ENCODE measurements at places on chromosomes 4 and X.
A peak's percentile ranks its signal among the peaks of the same experiment; 100 is the strongest.

- no peak for DNase-seq
Observed at GRCh38 chr4:70425306-70425705, 27.6 kb downstream of the OPRPN start.

GRCh38 chr4:4506961-4507360 is 34.9 kb downstream of the STX18 start:
- DNase-seq = no peak

DNA sequence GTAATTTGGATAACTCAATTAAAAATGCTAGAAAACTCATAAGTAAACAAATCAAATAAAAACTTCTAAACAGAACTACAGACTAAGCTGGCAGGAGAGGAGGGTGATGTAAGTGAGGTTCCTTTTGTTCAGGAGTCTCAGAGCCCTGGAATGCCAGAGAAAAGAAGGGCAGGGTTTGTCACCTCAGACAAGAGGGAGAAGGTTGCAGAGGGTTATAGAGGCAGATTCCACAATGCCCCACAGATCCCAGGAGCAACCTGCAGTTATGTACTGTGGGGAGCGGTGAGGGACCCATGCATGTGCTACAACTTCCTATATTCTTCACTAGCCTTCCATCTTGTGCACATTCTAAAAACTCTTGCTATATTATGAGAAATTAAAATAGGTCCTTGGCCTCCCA is 129.7 kb downstream of the CFAP299 start:
- DNase-seq = no peak

- DNase-seq = no peak
Observed at GRCh38 chrX:49753691-49754090, 57.9 kb upstream of the PAGE1 start.

DNA sequence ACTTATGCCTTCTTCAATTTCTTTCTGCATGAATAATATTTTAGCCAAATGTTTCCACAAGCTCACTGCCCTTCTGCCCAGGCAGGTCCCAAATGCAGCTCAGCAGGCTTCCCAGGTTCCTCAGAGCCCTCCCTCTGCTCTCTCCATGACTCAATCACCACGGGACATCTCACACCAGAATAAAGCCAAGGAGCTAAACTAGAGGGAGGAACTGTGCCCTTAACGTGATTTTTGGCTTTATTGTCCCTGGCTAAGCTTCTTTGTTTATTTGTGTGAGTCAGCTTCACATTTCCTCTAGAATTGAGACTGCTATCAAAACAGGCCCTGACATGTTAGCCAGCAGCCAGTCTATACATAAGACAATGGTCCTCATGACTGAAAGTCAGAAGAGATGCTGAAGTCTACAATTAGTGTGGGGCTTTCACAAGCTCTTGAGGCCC is 186.4 kb upstream of the GALNT7 start:
- DNase-seq = no peak

DNA sequence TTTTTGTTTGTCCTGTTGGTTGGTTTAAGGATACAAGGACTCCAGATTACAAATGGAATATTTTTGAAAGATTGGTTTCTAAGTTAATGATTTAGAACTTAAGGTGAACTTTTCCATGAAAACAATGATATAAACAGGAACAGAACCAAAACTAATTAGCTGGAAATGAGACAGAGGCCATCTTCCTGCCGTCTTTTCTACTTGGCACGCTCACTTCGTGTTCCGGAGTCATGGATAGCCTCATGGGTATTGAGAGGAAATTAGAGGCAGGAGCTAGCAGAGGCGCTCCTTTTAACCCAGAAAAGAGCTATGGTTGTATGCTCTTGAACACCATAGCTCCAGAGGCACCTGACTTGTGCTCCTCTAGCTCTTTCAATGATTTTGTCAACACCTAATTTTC is 2.4 kb downstream of the FAM241A start:
- DNase-seq = no peak

GRCh38 chr4:68905598-68905938 is 46.0 kb downstream of the UGT2A3 start:
- DNase-seq = no peak

DNA sequence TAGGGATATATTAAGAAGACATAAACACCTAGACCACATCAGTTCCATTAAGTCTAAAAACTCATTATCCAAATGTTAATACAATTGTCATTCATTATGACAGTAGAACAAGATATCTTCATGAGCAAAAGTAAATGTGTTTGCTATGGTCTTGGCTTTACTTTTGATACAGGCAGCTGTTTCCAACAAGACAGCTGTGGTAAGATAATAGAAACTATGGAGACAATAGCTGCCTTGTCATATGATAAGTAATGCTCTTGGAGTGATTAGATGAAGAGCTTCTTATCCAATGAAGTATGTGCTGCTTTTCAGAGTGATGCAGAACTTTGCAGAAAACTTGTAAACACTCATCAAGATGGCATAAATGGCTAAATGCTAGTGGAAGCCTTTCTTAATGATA is 1066.0 kb downstream of the FSTL5 start:
- no peak for DNase-seq

GRCh38 chr4:62571494-62571893 is 1371.4 kb downstream of the ADGRL3 start:
- no peak for DNase-seq

DNA sequence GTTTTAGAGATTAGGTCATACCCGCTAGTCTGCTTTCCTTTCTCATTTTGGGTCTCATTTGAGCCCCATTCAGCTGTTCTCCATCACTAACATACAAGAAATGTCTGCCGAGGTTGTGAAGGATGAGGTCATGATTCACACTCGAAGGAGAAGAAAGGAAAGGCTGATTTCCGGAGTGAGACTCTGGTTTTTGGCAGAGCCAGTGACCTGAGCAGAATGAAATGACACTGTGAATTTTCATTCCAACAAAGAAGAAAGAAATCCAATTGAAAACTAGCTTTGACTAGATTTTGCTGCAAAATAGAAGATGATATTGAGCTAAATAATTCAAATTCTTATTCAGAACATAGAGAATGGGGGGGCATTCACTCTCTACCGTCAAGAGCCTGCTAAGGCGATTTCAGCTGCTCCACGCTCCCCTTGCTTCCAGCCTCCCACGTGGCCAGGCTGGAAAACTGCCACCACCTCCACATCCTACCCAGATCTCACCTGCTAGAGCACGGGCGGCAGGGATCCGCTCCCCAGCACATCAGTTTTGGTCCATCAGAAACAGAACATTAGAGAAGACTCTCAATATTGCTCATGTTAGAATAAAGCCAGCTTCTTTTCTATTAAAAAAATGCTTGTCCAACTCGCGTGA is 39.0 kb downstream of the F11 start:
- DNase-seq = no peak

- DNase-seq = no peak
Observed at GRCh38 chrX:108271397-108271787, 166.8 kb downstream of the COL4A6 start.

GRCh38 chr4:36651253-36651652 is 369.8 kb downstream of the DTHD1 start:
- no peak for DNase-seq

DNA sequence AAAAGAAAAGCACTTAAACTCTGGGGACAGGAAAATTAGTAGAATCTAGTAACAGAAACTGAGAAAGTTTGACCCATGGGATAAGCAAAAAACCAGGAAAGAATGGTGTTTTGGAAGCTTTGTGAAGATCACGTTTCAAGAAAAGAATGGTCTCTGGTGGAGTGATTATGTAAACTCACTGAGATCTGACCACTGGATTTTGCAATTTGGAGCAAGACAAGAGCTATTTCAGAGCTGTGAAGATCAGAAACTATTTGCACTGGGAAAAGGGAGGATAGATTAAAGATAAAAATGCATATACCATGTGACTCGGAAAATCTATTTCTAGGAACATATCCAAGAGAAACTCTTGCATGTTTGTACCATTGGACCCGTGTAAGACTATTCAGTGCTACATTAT is 4.3 kb downstream of the TMPRSS11D start:
- DNase-seq = no peak

DNA sequence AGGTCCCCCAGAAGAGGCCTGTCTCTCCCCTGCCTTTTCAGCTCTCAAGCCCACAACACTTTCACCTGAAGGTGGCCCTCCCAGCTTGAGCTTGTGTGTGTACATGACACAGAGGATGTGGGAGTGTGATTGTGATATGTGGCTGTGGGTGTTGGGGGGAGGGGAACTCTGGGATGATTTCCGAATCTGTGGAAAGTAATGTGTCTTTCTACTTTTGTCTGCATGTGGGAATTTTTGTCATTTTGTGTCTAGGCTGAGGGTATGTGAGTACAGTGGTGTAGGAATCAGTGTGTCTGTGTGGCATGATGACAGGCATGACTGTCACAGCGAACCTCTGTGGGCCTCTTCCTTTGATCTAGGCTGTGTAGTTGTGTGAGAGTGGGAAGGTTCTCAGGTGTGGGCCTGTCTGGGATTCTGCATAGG is 6.4 kb downstream of the SYP start:
- DNase-seq = no peak

- DNase-seq = no peak
Observed at GRCh38 chr4:5609306-5610007, 98.9 kb downstream of the EVC2 start.

GRCh38 chr4:173289353-173289727 is 44.8 kb downstream of the HMGB2 start:
- no peak for DNase-seq

GRCh38 chr4:72909461-72909860 is 160.1 kb downstream of the COX18 start:
- DNase-seq = no peak

DNA sequence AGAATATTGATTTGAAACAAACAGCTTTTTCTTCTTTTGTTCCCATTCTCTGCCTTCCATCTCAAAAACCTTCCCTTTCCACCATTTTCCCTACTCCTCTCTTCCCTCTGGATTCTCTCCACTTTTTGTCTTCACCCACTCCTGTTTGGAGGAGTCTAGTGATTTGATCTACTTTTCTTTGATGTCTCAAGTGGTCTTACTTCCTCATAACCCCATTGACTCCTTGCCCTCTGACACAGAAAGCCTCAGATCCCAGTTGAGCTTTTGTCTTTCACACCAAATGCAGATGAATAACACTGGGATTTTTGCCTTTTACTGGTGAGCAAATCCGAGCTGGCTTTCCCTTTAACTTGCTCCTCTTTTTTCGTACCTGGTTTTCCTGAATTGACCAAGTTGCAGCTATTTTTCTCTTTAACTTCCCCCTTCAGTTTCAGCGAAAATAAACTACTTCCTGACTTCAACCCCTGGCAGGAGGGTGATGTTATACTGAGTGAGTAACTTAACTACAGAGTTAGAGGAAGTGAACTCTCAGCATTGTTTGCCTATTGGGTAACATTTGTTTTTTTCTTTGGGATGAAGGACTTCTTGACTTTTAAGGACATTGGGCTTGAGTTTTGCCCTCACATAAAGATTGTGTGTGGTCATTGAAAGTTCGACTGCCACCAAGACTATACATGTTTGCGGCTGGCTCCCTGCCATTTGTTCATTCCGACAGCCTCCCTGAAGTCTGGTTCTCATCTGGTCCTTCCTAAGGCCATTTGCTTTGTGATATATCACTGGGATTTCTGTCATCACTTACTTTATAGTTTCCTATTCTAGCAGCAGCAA is 392.8 kb upstream of the NR3C2 start:
- DNase-seq = peak; percentile 44

DNA sequence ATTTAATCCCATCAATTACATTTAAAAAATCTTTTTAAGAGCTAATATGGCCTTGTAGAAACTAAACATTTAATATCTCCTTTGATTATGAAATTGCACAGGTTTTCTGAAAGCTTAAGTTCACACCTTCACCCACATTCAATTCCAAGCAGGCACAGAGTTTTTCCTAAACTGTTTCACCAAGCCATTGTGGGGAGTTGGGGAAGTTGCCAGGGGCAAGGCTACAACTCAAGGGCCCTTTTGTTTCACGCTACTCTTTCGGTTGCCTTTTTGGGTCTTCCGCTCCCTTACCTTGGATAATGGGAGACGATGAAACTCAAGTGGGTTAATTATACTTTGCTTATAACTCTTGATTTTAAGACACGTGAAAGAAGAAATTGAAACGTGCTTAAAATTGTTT is 33.3 kb downstream of the APBB2 start:
- peak; percentile 74 for DNase-seq

DNA sequence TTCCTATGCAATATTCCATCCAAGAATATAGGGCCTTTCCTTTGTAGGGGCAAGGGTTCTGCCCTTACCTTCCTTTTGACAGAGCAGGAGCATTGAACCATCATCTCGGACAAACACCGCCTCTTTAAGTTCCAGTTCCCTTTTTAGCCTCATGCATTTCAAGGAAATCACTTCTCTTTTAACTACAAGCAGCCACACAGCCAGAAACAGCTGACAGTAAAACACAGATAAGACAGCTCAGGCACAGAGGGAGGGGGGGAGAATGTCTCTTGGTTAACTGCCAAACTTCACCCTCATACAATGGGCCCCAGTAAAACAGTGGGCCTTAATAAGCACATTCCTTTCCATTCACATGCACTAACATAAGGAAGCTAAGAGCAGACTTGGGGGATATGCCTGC is 648.3 kb downstream of the GABRG1 start:
- DNase-seq = no peak

DNA sequence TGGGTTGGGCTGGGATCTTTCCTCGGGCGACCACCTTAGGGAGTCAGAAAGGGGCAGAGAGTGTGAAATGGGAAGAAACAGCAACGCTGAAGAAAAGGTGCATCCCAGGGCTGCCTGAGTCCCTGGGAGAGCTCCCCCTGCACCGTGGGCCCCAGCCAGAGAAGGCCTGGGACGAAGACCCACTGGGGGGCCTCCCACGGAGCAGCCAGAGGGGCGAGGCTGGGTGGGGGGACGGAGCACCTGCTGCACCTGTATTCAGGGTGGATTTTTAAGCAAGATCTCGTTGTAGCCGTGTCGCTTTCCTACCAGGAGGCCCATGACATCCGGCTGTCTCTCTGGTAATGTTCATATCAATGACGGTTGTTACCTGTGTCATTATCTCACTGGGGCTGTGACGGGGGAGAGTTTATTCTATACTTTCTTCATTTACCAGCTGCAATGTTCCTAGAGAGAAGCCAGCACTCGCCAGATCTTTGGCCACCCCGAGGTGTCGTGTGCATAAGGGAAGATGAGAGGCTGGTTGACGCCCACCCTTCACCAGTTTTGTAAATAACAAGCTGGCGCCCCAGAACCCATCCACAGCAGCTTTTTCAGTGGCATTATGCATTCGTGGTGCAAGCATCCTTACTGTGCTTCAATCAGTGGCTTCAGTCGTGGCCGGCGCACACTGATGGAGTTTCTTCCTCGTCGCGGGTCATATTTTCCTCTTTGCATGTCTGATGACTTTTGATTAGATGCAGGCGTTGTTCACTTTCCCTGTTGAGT is 5.6 kb upstream of the PCGF3 start:
- no peak for DNase-seq

Data from globus pallidus (tissue), 1 donor.